Daoy (cell line): ENCODE measurements at places on chromosomes 6 and 20. TPM values are rescaled to one million over a fixed set of nuclear protein-coding genes. Genes with fewer than 3 reads are reported as not detected.

- DNase-seq, result no peak
Observed at GRCh38 chr6:68296126-68296525, 339.0 kb upstream of the ADGRB3 start.

Gene SIRPD
- not detected in 2 replicates for total RNA-seq

DNA sequence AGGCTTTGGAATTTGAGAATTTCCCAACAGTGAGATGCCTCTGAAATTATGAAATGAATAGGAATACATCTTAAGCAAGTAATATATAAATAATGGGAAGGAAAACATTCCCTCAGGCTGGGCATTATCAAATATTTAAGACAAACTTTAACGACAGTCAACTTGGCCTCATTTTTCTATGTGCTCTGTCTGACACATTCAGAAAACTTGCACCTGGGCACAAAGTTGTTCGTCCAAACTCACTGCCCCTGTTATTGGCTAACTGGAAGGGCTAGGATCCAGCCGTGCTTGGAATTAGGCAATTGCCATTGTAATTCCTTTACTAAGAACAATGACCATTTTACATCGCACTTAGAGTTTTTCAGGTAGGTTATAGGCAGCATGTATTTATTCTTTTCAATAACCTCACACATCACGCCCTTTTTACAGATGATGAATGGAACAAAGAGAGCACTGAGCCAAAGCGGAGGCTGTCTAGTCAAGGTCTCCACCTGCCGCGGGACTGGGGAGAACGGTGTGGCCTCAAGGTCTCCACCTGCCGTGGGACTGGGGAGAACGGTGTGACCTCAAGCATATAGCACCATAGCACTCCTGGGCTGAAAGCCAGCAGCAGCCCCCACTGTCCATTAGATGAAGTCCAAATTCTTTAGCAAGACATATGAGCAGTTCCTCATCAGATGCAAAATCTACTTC is 40.7 kb upstream of the FOXQ1 start:
- no peak for DNase-seq

- DNase-seq, result no peak
Observed at GRCh38 chr6:15400572-15401004, 154.7 kb downstream of the JARID2 start.

Gene MOXD1
- total RNA-seq, result 0.71 and 0.97 TPM in 2 replicates

Gene RIMS4
- total RNA-seq, result 2.0 and 2.1 TPM in 2 replicates

- DNase-seq, result no peak
Observed at GRCh38 chr6:63504777-63505384, 67.4 kb upstream of the LOC128125822 start.

GRCh38 chr20:58711266-58712051 is 18.9 kb downstream of the NPEPL1 start:
- DNase-seq, result no peak

DNA sequence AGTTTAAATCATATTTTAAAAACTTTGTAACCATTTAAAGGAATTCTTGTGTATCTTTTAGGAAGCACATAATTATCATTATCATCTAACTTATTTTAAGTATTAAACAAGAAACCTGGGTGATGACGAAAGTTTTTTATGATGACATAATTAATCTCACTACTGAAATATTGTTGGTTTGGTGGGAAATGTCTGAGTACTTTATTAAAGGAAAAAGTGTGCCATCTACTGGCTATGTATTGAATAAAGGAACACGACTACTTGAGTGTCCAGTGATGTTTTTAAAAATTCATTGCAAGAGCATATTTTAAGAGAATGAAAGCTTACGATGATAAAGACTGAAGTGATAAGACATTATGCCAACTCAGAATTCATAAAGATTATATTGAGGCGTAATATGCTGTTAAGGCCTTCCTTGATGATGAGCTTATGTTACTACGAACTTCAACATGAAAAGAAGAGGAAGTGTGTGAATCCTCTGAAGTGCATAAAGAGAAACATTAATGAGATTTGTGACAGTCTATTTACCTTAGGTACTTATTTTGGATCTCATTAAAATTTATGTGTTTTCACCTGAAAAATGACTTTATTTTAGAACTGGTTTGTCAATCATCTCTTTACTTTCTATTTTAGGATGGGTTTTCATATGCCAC is 12.0 kb upstream of the TRMT11 start:
- DNase-seq, result peak; percentile 16

DNA sequence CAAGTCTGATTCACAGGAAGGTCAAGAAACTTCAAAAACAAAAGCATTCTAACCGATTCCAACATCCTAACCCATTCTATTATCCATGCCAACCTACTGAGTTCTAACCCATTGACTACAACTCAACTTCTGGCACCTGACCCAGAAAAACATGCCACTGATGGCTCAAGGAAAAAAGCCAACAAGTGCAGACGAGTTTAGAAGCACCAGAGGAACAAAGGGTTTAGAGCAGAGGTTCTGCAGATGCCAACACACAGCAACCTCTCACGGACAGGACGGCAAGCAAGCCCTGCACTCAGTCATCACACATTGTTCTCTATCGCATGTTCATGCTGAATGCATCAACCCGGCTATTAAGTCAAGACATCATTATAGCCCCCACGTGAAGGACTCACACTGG is 25.2 kb upstream of the MC3R start:
- no peak for DNase-seq

DNA sequence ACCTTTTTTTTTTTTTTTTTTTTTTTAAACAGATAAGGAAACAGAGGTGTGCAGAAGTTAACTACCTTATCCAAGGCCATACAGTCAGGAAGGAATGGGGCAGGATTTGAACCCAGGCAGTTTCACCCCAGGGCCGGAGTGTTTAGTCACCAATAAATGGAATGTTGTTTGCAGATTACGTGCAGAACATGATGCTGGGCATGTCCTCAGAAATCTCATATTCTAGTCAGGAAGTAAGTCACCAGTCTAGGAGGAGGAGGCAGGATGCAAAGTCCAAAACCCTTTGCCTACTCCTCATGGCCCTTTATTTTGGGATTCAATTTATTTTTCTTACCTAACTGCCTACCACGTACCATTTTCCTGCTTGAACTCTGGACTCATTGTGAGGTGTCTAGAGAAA is 57.1 kb upstream of the LRRC1 start:
- DNase-seq, result no peak

DNA sequence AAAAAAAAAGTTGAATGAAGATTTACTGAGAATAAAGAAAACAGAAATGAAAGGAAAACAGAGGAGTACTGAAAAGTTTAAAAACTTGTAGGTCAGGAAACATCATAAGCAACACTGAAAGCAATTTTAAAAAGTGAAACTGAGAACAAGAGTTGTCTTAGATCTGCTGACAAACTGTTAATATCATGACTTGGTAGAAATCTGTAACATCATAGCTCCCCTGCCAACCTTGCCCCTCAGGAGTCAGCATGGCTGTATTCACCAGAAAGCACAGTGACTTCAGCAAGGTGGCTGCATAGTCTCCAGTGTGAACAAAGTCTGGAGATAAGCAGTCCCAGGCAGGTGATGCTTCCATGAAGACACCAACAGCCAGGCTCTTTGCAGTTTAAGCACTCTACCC is 5.3 kb downstream of the NAA20 start:
- DNase-seq, result no peak

DNA sequence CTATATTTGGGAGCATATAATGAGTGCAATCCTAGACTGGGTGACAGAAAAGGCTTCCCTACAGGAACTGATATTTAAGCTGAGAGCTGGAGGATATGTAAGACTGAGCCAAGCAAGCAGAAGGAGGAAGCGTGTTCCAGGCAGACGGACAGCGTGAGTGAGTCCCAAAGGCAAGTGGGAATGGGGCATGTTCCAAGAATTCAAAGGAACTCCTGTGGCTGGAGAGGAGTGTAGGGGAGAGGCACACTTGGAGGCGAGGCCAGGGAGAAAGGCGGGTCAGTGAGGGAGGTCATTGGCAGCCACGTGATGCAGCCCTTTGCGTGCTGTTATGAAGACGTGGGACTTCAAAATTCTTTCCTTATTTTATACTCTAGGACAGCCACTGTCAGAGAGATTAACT is 27.9 kb upstream of the SGK1 start:
- no peak for DNase-seq

DNA sequence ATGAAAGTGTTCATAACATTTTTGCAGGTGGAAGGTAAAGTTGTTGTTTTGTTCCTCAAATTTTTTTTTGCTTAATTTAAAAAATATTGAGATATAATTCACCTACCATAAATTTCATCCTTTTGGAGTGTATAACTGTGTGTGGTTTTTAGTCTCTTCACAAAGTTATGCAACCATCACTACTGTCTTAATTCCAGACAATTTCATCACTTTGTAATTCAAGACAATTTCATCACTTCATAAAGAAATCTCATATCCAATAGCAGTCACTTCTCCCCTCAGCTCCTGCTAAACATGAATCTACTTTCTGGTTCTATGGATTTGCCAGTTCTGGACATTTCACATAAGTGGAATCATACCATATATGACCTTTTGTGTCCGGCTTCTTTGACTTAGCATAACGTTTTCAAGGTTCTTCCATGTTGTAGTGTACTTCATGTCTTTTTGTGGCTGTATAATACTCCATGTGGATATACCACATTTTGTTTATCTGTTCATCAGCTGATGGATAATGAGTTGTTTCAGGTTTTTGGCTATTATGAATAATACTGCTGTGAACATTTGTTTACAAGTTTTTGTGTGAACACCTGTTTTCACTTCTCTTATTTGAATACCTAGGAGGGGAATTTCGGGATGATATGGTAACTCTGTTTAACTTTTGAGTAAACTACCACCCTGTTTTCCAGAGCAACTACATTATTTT is 18.8 kb downstream of the ZFAND3 start:
- DNase-seq, result no peak

Gene HTR1B
- not detected in 2 replicates for total RNA-seq

GRCh38 chr20:63708301-63709148 is 686 bp downstream of the ZGPAT start:
- DNase-seq, result no peak

DNA sequence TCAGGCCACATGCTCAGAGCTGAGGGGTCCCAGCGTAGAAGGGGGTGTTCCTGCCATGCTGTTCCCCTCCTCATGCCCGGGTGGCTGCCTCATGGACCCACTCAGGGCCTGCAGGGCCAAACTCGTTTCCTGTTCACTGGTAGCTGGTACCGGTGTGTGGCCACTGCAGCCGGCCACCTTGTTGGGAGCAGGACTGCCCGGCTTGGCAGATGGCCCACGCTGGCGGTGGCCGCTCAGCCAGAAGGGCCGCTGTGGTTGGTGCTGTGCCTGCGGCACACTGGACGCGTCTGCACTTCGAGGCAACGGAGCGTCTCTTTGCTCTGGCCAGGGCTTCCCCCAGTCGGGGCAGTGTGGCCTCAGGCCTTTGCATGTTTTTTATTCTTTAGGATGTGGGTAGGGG is 10.0 kb upstream of the COL20A1 start:
- no peak for DNase-seq

Gene TRDN
- 0.06 TPM in 1 of 2 replicates, not detected in the other for total RNA-seq
